Effector CD8-positive, alpha-beta T cell (primary cell): ENCODE measurements at places on chromosomes 3 and 15.

GRCh38 chr3:32292085-32292796 lies 53.8 kb downstream of the CMTM8 start:
- no peak for DNase-seq

DNA sequence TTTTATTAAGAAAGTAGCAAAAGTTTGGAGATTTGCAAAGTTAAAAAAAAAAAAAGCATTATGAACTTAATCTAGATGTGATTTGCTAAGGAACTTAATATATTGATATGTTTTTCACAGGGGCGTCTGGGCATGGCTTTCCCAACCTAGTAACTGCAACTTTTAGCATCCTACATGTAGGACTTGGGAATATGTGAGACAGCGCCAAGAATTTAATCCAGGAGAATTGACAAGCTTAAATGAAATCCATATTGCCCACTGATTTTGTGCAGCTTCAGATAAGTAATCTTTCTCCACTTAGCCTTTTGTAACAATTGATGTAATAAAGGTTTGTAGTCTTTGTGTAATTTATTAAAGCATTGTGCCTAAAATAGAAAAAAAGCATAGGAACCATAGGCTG lies 982 bp upstream of the GABPB1 start:
- no peak for DNase-seq

- DNase-seq: no peak
Observed at GRCh38 chr15:56053046-56053400, 59.6 kb upstream of the NEDD4 start.

DNA sequence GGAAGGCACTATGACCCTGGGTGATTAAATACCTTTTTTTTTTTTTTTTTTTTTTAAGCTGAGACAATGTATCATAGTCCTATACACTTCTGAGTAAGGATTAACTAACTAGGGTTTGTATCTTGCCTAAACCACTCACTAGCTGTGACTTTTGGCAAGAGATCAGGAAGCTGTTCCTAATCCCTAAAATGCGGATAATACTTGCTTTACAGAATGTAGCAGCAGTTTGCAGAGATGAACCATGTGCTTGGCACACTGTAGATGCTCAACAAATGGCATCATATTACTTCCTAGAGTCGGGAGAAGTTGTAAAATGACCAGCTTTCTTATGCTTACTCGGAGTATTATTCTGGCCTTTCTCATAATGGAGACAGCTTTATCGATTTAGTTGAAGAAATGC lies 25.6 kb upstream of the PYGO1 start:
- DNase-seq: no peak

GRCh38 chr15:32706704-32707103 lies 11.1 kb upstream of the GREM1 start:
- no peak for DNase-seq

- no peak for DNase-seq
Observed at GRCh38 chr15:64844576-64845145, 2.9 kb downstream of the PLEKHO2 start.

DNA sequence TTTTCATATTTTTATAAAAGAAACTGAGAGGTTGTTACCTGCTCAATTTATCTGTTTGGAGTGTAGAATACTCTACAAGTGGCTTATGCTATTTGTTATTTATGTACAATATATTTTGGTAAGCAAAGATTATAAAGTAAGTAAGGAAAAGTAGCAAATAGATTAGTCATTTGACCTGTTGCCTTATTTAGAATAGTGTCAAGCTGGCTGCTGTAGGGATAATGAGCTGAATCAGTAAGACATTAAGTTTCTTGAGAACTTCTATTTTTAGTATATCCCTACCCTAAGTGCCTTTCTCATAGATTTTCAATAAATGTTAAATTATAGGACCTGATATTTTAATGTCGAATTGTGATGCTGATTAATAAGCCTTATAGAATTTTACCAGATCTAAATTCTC lies 37.2 kb downstream of the ECT2 start:
- DNase-seq: no peak

- DNase-seq: no peak
Observed at GRCh38 chr3:41447701-41448100, 248.4 kb downstream of the CTNNB1 start.

DNA sequence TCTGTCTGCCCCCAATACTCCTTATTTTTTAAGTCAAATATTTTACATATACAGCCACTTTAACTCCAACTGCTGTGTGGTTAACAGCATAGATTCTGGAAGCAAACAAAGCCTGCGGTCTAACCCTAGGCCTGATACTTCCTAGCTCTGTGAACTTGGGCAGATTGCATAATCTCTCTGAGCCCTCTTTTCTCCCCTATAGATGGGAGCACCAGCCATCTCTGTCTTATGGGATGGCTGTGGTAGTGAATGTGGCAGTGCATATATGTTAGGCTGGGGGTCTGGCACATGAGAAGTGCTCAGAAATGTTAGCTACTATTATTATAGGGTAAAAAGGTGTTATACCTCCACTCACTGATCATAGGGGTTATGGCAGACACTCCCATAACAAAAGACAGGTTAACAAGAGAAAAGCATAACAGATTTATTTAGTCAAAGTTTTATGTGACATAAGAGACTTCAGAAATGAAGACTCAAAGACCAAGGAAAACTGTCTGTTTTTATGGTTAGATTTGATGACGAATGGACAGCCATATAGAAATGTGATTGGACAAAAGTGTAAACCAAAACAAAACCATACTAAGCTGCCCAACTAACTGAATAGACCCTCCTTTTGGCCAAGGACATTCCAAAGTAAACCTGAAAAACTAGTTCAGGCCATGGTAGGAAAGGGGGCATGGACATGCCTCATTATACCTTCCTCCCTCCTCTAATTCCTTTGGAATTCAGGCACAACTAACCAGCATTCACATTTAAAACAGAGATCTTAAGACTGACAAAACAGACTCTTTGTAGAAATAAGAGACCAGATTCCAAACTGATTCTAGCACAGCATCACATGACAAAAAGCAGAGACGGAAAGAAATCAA lies 53.9 kb upstream of the DAZL start:
- no peak for DNase-seq

DNA sequence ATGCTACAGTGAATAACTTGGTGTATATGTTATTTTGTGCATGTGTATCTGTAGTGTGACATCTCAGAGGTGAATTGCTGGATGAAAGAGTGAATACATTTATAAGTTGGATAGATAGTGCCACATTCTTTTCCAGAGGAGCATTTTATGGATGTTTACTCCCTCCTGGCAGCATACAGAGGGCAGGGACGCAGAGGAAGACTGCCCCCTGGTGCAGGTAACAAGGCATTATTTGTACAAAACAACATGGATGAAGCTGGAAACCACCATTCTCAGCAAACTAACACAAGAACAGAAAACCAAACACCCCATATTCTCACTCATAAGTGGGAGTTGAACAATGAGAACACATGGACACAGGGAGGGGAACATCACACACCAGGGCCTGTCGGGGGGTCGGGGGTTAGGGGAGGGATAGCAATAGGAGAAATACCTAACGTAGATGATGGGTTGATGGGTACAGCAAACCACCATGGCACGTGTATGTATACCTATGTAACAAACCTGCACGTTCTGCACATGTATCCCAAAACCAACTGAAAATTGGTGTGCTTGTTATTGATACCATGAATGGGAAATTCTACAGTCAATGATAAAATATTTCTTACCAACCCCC lies 57.9 kb upstream of the CTXND1 start:
- DNase-seq: no peak

GRCh38 chr15:80423215-80423614 lies 19.0 kb downstream of the ARNT2 start:
- no peak for DNase-seq

- no peak for DNase-seq
Observed at GRCh38 chr3:134186391-134186790, 64.3 kb downstream of the RYK start.

- DNase-seq: no peak
Observed at GRCh38 chr3:40695848-40696247, 171.1 kb downstream of the ZNF621 start.

DNA sequence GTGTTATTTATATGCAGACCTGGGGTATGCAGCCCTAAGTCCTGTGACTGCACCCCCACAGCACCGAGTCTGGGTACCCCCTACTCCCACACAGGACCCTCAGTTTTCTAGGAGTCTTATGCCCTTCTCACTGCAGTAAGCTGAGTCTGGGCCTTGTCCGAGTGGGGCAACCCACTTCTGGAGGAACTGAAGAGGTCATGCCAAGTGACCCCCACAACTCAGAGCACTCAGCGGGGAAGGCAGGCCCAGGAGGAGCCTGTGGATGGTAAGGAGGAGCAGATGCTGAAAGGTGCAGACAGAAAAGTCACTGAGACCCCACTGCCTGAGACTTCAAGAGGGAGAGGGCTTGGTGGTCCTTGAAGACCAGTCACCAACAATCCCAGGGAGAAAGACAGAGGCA lies 56.1 kb upstream of the FGD5 start:
- no peak for DNase-seq

- DNase-seq: no peak
Observed at GRCh38 chr3:172524611-172525010, 1.4 kb upstream of the TNFSF10 start.

GRCh38 chr15:78630886-78631633 lies 9.9 kb downstream of the CHRNB4 start:
- DNase-seq: no peak

DNA sequence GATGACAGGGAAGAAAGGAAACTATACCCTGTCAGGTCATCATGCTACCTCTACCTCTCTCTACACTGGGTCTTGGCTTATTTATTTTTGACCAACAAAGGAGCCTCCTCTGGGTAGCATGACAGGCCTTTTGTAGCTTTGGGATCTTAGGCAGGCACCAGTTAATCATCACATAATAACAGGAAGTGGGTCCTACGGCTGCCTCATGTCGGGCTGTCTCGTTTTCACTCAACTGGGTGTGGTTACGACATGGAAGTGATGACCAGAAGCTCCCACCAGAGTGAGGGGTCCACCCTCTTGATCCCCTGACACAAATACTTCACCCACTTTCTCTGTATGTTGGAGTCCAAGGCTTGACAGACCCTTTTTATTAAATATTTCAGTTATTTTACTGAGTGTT lies 105.3 kb downstream of the CD47 start:
- DNase-seq: no peak

- no peak for DNase-seq
Observed at GRCh38 chr15:79769069-79769481, 127.7 kb downstream of the MTHFS start.

- DNase-seq: peak; percentile 46
Observed at GRCh38 chr15:77418966-77419835, 703 bp downstream of the PEAK1 start.

- DNase-seq: no peak
Observed at GRCh38 chr15:52056496-52056895, 37.5 kb downstream of the MAPK6 start.

DNA sequence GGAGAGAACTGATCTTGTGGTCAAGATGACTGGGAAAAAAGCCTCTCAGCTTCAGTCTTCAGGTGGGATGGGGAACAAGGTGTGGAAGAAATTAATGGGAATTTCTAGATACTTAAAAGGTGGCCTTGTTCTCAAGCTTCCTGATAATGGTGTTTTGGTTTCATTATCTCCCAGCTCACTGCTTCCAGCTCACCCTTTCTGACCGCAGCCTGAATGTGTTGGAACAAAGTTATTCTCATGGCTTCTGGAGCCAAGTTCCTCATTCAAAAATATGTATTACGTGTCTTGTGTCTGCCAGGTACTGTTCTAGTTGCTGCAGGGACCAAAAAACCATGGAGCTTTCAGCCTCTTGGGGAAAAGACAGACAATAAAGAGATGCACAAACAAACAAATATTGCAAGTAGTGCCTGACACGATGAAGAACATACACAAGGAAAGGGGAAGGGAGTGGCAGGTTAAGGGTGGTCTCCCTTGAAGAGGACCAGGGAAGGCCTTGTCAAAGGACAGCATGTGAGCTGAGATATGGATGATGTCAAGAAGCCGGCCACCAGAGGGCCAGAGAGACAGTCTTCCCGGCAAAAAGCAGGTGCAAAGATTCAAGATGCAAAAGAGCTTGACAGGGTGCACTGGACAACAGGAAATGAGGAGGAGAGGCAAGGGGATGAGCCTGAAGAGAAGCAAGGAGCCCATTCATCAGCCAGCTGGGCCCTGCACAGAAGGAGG lies 35.5 kb downstream of the ARRDC4 start:
- no peak for DNase-seq

DNA sequence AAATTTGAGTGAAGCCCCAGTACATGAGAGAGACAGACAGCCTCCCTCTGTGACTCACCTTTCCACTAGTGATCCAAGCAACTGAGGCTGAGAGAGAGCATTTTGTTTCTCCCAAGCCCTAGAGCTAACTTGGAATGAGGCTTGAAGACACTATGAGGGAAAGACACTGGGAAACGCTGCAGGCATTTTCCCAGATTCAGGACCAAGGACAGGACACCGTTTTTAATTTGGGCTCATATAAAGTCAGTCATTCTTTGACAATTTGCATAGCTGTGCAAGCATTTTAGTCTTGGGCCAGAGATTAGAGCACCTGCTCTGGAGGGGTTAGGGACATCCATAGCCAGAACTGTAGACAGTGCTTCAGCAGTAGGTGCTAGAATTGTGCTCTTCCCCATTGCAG lies 249.0 kb downstream of the AGBL1 start:
- no peak for DNase-seq

DNA sequence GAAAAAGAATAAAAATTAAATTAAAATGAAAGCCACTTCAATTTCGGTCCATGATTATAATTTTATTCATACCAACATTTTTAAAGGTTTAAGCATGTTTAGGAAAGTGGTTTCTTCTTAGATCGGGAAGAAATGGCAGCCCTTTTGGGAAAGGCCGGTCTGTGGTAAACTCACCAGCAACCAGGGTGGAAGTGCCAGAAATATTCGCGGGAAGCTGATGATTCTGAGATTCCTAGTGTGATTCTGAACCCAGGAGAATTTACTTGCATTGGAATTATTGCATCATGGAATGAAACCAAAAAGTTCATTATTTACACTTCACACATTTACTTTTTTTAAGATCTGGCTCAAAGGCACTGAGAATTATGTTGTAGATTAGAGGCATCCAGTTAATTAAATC lies 97.2 kb upstream of the CCNL1 start:
- no peak for DNase-seq

GRCh38 chr3:139052802-139053600 lies 8.3 kb upstream of the PRR23C start:
- no peak for DNase-seq

- DNase-seq: no peak
Observed at GRCh38 chr3:34106879-34107278, 308.4 kb downstream of the PDCD6IP start.

- no peak for DNase-seq
Observed at GRCh38 chr3:139537795-139538621, 1.5 kb downstream of the RBP1 start.

DNA sequence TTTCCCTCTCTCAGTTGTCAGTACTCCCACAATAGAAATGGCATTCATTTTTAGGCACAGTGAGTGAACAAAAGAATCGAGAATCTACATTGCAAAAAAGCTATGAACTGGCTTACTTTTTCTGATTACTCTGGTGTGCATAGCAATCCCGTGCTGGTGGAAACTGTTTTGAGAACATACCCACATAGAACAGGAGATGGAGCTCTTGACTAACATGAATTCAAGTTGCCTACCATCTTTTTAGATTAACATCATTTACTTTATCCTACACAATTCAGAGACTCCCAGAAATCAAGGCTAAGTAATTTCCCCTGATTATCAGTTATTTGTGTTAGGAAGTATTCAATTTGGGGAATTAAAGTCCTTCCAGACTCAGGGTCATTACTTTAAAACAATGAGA lies 326.6 kb downstream of the ARPP21 start:
- DNase-seq: no peak
